ENCODE measurements at places on chromosomes 13 and 19. TPM values are rescaled to one million over a fixed set of nuclear protein-coding genes. Genes with fewer than 3 reads are reported as not detected.

WDR62 gene
- 0.50 TPM for total RNA-seq

TRAPPC2B gene
- total RNA-seq, result 16.7 TPM

LMO7 gene
- total RNA-seq, result 98.9 TPM

FXYD1 gene
- 0.44 TPM for total RNA-seq

C19orf38 gene
- 1.7 TPM for total RNA-seq

APOC1 gene
- total RNA-seq, result 0.58 TPM
